ENCODE measurements at places on chromosomes 7 and 10.
A peak's percentile ranks its signal among the peaks of the same experiment; 100 is the strongest.

- DNase-seq: no peak
These were observed 187.1 kb downstream of the NPSR1 start for GRCh38 chr7:34844936-34845665.

- DNase-seq: peak; percentile 62
These were observed at the start of gene ADAMTS14 for GRCh38 chr10:70672165-70673042. Gene ADAMTS14, plus strand, starts transcription at chr10:70672506. Its CDS starts 297 bp downstream, at chr10:70672803.

DNA sequence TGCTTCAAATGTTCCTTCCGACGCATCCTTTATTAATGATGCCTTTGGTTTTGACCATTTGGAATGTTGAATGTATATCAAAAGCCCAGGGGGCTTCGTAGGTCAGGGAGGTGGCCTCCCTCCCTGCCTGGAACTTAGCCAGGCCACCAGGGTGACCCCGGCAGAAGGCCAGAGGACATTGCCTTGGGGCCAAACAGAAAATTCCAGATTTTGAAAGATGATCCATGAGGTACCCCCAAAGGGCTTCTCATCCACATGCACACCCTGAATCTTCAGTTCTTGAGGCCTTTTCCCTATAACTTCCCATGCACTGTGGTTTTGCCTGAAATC, 171.7 kb downstream of the ADAM12 start:
- no peak for DNase-seq

DNA sequence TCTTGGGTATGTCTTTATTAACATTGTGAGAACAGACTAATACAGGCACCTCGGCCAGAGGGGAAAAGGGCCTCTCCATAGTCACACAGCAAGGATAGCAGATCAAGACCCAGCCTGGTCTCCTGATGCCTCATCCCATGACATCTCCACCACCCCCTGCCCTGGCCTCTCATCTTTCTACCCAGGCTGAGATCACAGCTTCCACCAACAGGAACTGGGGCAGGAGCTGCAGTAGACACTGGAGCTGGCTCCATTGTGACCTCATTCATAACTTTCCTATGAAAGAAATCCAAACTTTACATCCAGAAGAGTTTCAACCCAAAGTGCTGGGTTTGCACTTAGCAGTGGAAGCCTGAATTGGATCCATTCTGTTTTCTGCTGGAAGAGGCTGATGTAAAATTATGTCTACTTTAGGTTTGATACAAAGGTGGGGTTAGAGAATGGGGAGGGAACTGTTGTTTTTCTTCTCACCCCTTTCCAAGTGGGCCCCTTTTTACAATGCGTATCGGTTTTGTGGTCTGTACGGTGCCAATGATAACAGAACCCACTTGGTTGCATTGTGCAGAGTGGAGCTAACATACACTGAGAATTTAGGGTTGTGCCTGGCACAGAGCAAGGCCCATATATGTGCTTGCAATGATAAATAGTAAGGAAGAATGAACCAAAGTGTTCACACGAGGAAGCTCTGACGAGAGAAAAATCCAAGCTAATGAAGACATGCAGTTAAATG, 28.6 kb upstream of the INSIG1 start:
- no peak for DNase-seq

DNA sequence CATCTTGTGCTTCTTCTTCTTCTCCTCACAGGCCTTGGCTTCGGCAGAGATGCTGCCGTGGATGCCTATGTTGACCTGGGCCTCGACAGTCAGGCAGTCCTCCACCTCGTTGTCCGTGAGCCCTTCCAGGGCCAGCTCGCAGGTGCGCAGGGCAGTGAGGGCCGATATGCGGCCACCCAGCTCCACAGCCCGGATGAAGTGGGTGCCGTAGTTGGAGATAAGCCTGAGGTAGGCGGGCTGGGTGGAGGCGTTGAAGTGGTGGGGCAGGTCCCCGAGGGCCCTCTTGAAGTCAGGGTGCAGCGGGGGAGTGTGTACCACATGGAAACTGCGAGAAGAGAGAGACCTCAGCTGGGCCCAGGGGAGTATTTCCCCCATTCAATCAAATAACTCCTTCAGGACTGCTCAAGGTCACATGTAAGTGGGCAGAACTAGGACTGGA, 3.7 kb downstream of the PRF1 start:
- no peak for DNase-seq

- DNase-seq: no peak
These were observed 4.4 kb downstream of the RAB11FIP2 start for GRCh38 chr10:118042336-118042735.

DNA sequence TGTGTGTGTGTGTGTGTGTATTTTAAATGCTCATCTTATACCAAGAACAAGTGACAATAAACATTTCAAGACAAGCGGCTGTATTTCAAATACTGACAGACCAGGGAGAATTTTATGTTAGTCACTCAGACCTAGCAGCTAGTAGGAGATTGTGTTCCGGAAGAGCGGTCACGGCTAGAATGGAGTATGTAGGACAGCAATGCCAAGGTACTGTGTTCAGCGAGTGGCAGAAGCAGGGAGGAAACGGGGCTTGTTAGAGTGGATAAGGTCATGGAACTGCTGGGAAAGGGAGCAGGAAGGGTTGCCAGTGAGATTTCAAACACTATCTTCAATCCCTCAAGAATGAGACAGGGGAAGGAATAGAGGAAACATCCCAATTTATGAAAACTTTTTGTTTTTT, 260.5 kb upstream of the PITRM1 start:
- DNase-seq: no peak

DNA sequence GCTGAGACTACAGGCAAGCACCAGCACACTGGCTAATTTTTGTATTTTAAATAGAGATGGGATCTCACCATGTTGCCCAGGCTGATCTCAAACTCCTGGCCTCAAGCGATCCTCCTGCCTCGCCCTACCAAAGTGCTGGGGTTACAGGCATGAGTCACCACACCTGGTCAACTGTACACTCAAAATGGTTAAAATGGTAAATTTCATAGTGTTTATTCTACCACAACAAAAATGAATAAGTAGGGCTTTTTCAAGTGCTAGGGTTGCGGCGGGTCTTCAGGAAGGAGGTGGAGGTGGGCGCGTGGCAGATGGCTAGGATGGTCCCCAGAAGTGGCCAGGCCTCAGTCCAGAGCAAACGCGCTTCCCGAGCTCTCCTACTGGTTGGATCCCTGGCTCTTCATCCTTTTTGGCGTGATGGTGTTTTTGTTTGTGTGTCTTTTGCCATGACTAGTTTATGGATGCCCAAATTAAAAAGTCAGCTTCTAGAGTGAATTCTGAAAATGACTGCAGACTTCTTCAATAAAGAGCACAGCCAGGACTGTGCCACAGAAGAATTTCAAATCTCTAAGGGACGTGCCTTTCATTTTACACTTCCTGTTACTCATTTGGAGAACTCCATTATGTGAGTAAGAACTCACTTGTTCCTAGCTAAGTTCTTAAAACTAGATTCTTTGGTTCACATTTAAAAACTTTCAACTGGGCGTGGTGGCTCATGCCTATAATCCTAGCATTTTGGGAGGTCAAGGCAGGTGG, 73.9 kb downstream of the TMEM130 start:
- DNase-seq: no peak

GRCh38 chr10:63423494-63423893, 42.3 kb downstream of the JMJD1C start:
- no peak for DNase-seq

GRCh38 chr10:17049195-17049594, 80.4 kb downstream of the CUBN start:
- DNase-seq: no peak

DNA sequence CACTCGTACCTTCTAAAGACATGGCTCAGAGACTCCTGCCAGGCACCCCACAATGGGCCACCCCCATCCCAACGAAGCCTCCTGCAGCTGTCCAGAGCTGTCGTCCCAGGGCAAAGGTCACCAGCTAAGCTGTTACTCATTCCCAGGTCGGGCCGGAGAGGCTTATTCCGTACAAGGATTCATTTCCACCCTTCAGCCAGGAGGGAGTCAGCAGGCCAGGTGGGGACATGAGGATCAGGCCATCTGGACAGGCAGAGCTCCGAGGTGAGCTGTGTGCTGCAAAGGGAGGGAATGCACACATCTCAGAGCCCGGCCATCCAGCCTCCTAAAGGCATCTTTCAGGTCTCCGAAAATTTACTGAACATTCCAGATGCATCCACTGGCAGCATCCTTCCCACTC, 63.9 kb upstream of the NANOS1 start:
- DNase-seq: peak; percentile 33

DNA sequence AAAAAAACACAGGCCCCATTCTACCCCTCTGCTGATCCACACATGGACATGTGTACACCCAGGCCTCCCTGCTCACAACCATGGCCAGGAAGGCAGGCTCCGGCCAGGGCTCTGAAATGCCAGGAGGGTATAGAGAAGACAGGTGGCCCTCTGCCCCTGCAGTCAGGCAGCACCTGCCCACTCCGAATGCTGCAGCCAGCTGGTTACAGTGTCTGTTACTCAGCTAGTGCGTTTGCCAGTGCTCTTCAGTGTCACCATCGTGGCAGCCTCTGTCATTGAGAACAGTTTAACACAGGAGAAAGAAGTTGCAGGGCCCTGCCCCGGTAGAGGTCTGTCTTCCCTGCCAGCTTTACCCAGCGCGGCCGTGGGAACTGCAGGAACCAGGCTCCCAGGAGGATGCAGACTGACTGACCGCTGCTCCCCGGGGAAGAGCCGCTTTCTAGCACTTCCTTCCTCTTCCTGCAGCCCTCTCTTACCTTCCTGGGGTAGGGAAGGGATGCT, 128.8 kb upstream of the FAM20C start:
- DNase-seq: no peak

- DNase-seq: peak; percentile 58
These were observed 50.7 kb downstream of the ERCC6 start for GRCh38 chr10:49488056-49488717.

- DNase-seq: no peak
These were observed 15.8 kb downstream of the FZD9 start for GRCh38 chr7:73449422-73449821.

- no peak for DNase-seq
These were observed 12.8 kb downstream of the ANKRD22 start for GRCh38 chr10:88838766-88839350.

DNA sequence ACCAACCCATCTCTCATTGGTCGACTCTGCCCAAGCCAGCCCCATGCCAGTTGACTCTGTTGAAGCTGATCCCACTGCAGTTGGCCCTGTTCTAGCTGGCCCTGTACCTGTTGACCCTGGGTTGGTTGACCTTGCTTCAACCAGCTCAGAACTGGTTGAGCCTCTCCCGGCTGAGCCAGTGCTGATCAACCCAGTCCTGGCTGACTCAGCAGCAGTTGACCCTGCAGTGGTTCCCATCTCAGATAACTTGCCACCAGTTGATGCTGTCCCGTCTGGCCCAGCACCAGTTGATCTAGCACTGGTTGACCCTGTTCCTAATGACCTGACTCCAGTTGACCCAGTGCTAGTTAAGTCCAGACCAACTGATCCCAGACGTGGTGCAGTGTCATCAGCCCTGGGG, 7.4 kb downstream of the PPRC1 start:
- DNase-seq: no peak

DNA sequence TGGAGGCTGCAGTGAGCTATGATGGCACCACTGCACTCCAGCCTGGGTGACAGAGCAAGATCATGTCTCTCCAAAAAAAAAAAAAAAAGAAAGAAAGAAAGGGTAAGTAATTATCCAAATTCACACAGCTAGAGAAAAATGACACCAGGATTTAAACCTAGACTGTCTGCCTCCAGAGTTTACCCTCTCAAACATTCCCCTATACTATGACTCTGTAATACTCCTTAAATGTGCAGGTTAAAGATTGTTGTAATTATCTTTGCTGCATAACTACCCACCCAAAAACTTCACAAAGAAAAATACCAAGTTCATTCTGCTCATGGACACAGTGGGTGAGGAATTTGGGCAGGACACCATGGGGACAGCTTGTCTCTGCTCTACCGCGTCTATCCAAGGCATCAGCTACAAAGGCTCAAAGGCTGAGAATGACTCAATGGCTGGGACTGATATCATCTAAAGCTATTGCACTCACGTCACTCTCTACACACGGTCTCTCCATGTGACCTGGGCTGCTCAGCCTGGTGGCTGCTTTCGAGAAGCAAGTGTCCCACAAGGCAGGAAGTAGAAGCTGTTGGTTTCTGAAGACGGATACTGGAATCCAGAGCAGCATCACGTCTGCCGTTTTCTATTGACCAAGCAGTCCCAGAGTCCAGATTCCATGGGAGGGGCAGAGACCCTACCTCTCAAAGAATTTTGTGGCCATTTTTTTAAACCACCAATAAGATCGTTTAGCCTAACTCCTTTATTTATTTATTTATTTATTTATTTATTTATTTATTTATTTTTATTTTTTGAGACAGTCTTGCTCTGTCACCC, 185.7 kb upstream of the AUTS2 start:
- DNase-seq: peak; percentile 87

GRCh38 chr10:88791924-88792323, 10.6 kb upstream of the LIPM start:
- peak; percentile 24 for DNase-seq

- DNase-seq: no peak
These were observed 81.1 kb upstream of the CPXM2 start for GRCh38 chr10:123972481-123973401.

DNA sequence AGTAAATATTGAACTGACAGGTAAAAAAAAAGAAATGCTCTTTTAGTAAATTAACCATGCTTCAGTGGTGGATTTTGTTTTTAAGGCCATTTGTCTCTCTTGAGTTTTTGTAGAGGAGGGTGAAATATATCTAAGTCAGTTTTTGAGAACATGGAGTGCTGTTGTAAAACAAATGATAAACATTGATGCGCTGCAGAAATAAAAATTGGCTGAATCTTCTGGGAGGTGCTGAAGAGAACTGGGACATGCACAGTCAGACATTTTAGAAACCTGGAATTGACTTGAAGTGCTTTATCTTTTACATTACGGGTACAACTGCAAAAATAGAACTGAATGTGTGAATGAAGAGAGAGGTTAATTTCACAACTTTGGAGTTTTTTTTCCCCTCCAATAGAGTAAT, 203.0 kb upstream of the HDAC9 start:
- no peak for DNase-seq

- no peak for DNase-seq
These were observed 192.4 kb upstream of the CDCA7L start for GRCh38 chr7:22138106-22138505.

DNA sequence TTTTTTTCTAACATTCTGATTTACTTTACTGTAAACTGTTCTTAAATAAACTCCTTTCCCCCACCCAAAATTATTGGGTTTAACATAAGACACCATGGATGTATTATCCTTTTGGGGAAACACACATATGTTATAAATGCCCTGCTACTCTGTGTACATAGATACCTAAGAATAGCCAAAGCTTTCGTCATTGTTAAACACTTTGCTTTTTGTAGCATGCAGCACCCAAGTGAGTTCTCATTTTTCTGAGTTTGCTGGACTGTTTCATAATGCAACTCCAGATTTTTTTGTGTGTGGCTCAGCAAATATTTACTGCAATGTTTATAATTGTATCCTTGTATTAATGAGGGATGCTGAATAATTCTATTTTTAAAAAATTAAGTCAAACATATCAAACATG, 86.9 kb downstream of the VTI1A start:
- DNase-seq: no peak

GRCh38 chr10:124911124-124912067, 30.5 kb upstream of the ZRANB1 start:
- DNase-seq: no peak
